ENCODE measurements at places on chromosomes 1 and 21.

DNA sequence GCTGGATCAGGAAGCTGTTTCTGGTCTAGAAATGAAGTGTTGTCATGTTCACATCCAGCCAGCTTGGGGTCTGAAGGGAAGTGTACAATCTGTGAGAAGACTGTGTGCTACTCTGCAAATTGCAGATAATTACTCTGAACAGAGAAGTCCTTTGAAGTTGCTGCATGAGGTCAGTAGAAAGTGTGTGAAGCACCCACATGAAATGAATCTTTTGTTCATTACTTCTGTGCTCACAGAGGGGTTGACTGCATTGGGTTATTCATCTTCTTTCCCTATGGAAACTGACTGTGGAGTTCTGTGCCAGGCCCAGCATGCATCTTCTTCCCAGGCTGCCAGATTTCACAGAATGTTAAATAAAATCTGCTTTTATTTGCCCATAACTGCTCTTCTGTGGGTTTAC lies 47.1 kb downstream of the CTH start:
- no peak for DNase-seq

GRCh38 chr21:29206445-29206844 lies 76.0 kb downstream of the MAP3K7CL start:
- no peak for DNase-seq

DNA sequence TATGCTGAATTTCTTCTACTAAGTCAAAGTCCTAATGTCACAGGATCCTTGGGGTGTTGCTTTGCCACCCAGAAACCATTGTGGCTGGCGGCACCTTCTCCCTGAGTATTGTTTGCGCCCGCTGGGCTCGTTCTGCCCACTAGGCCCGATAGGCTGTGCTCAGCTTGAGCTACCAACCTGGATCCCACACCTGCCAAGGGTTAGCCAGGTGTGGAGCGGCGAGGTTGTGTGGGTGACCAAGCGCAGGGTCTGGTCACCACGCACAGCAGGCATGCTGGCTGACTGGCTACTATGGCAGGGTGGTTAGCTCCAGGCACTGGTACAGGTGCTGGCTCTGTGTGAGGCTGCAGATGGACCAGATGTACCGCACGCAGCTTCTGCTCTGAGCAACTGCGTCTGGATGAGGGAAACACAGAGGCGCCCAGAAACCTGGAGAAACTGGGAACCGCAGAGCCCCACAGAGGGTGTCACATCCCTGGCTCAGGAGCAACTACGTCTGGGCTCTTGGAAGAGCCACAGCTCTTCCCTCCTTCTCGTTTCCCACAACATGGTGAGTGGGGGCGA lies 50.3 kb upstream of the SCYL3 start:
- DNase-seq = no peak

GRCh38 chr1:17561247-17561548 lies 21.7 kb downstream of the ARHGEF10L start:
- DNase-seq = no peak

- DNase-seq = no peak
Observed at GRCh38 chr21:43877936-43878575, 13.0 kb downstream of the AGPAT3 start.

DNA sequence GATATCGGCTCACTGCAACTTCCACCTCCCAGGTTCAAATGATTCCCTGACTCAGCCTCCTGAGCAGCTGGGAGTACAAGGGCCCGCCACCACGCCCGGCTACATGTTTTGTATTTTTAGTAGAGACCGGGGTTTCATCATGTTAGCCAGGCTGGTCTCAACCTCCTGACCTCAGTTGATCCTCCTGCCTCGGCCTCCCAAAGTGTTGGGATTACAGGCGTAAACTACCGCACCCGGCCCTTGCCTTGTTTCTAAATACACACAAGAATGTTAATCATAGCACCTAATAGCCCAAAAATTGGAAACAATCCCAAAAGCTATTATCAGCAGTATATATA lies 1.2 kb upstream of the MSTO1 start:
- DNase-seq = no peak

GRCh38 chr21:38376693-38377092 lies 119.9 kb downstream of the KCNJ15 start:
- DNase-seq = no peak

- no peak for DNase-seq
Observed at GRCh38 chr1:199067483-199067882, 428.6 kb downstream of the PTPRC start.

DNA sequence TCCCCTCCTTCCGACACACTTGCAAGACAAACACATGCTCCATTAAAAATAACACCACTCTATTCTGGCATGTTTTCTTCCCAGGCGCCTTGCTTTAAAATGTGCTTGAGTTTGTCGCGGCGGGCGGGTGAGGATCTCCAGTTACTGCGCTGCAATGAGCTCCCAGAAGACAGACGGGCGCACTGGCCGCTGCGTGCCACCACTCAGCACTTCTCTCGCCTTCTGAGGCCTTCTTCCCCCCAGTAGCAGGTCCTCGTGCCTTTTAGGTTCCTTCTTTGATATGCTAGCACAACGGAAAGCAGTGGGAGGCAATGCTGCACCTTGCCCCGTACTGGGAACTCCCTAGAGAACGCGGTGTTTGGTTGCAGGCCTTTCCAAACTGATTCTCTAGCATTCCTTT lies 279.5 kb upstream of the NR5A2 start:
- DNase-seq = no peak

GRCh38 chr1:16913833-16914662 lies 7.7 kb upstream of the CROCC start:
- peak; percentile 96 for DNase-seq

DNA sequence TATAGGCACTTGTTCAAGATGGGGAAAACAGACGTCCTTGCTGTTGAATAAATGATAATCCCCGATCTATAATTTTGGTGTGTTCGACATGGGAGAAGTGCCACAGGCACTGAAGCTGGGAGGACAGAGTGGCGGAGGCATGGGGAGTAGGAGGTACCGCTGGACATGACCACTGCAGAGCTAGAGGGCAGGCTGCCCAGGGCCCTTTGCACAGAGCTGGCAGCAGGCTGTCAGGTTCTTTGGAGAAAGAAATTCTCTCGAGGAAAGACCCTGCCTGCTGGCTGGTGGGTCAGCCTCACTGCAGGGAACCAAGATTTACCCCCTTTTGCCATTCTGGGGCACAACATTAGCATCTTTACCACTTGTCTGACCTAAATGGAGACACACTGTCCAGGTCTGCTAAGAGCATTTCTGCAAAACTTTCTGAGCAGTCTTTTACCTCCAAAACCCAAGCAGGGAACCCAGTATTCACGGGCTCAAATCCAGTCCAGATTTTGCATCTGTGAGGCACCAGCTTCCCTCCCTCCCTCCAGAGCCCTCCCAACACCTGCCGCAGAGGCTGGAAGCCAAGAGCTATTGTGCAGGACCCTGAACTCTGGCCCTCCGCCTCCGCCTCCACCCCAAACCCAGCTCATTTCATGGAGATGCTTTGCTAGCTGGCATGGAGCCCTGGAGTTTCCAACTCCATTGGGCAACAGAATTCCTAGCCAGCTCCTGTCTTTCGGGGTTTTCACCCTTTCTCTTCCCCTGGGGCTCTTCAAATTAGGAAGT lies 142.3 kb downstream of the PLXNA2 start:
- no peak for DNase-seq

DNA sequence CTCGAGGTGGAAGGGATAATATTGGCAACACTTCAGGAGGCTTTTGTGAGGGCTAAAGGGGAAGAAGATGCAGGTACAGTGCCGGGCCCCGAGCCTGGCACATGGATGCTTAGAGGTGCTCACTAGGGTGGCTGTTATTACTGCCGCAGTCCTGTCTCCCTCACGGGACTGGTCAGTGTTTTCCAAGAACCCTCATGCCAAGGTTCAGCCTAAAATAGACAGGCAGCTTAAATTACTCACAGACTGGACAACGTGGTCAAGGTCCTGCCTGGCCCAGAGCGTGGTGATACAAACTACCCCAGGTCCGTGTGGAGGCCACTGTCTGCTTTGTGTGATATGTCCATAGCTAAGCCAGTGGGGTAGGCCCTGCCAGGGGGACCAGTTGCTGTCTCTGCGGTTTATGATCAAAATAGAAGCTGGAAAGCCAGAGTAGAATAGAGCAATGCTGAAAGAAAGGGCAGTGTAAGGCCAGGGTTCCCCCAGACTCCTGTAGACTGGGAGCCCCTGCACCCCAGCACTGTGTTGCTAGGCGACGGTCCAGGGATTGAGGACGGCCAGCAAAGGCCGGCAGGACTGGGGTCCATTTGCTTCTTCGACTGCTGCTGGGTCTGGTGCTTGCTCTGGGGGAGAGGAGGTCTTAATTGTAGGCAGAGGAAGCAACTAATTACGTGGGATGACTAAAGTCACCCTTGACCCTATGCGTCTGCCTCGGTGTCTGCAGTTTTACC lies 36.1 kb downstream of the ELAPOR1 start:
- no peak for DNase-seq

GRCh38 chr1:100075773-100076172 lies 57.0 kb downstream of the SASS6 start:
- DNase-seq = no peak

DNA sequence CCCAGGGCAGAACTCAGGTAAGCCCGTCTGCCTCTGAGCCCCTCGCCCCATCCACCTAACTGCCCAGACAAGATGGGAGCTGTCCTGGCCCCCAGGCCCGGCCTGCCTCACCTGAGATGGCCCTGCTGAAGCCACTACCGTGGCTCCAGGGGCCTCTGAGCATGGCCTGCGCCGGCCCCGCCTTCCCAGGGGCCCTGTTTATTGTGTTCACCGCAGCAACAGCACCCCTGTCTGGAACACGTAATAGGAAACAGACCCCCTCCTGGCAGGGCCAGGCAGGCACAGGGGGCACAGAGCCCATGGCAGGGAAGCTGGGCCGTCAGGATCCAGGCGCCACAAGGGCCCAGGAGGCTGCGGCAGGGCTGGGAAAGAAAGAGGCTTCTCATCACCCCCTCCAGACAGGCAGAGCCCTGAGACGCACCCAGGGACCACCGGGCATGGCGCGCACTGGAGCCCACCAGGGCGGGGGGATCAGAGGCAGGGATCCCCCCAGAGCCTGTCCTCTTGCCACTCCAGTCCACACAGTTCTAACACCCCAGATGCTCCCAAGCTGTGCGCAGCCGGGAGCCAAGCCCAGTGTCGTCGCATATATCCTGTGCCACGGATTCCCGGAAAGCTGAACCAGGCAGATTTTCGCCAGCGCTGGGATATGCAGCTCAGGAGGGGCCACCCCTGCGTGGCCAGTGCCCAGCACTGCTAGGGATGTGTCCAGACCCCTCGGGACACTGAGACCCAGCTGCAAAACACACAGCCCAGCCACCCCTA lies 62.6 kb downstream of the ARHGEF16 start:
- no peak for DNase-seq

- no peak for DNase-seq
Observed at GRCh38 chr1:182890927-182891610, 51.9 kb downstream of the DHX9 start.
